Activated CD4-positive, alpha-beta memory T cell treated with anti-CD3 and anti-CD28 coated beads for 36 hours (primary cell): ENCODE measurements at places on chromosomes 7 and 10. TPM values are rescaled to one million over a fixed set of nuclear protein-coding genes. Genes with fewer than 3 reads are reported as not detected.

DNA sequence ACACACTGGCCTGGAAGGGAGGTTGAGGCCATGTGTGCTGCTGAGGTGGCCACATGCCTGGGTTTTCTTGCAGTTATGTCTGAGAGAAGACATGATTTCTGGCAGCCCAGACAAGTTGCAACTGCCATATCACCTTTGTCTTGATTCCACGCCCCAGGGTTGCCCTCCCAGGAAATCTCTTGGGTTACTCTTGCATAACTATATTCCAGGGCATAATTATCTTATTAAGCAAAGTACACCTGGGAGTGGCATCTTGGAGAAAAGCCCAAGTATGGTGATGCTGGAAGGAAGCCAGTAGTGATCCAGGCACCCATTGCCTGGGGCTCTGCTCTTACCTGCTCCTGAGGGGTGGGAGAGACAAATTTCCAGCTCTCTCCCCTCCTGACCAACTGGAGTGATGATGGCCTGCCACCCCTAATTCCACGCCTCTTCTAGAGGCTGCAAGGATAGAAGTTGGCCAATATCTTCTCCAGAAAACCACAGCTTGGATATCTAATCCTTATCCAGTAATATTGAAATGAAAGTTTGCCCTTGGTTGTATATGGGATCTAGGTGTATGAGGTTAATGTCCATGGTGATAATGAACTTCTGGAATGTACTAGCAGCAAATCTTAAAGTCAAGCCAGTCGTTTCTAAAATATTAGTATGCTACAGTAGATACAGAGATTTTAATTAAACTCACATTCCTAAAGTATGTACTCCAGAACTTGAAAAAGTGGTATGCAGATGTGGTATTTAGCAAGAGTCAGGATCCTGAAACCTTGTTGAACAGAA lies 5.0 kb downstream of the AKR1B10 start:
- DNase-seq: no peak
- no peak overlapping the region for H3K27ac ChIP-seq
- H3K27me3 ChIP-seq: peaks cover 1% of the 10 kb centered on the region
- no peaks in the 10 kb centered on the region for H3K36me3 ChIP-seq
- no peak overlapping the region for H3K4me3 ChIP-seq
- no peaks in the 10 kb centered on the region for H3K4me1 ChIP-seq

CLCN1 gene
- not detected for total RNA-seq

DNA sequence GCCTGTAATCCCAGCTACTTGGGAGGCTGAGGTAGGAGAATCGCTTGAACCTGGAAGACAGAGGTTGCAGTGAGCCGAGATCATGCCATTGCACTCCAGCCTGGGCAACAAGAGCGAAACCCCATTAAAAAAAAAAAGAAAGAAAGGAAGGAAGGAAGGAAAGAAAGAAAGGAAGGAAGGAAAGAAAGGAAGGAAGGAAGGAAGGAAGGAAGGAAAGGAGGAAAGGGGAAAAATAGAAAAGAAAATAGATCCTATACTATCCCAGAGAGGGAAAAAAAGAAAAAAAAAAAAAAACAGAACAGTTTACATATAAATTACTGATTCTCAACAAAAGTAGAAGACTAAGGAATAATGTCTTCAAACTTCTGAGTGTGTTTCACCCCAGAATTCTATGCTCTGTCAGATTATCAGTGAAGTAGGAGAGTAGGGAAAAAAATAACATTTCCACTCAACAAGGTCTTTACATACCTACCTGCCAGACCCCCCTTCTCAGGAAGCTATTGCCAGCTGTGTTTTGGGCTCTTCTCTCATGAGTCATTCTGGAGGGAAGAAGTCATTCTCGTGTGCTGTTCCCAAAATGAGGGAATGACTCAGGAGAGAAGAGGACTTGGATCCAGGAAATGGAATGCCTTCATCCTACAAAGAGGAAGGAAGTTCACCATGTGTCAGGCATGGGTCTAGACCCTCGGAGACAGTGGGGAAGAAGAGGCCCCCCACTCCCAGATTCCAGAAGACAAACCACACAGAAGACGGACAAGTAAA lies 20.9 kb downstream of the RGS10 start:
- H3K4me3 ChIP-seq: no peak overlapping the region
- H3K27ac ChIP-seq: peak overlapping the region; percentile 56
- peaks cover 40% of the 10 kb centered on the region for H3K36me3 ChIP-seq
- no peak for DNase-seq
- H3K4me1 ChIP-seq: peaks cover 59% of the 10 kb centered on the region

TAS2R3 gene
- 0.63 TPM for total RNA-seq

- H3K27ac ChIP-seq: no peak overlapping the region
- H3K4me3 ChIP-seq: no peak overlapping the region
- peaks cover 5% of the 10 kb centered on the region for H3K27me3 ChIP-seq
Observed at GRCh38 chr10:95558593-95559320, 2.4 kb downstream of the SORBS1 start.

ATP6V0A4 gene
- 1.7 TPM for total RNA-seq

- no peak overlapping the region for H3K27ac ChIP-seq
- peaks cover 9% of the 10 kb centered on the region for H3K36me3 ChIP-seq
- no peak overlapping the region for H3K4me3 ChIP-seq
- no peak for DNase-seq
- peaks cover 14% of the 10 kb centered on the region for H3K4me1 ChIP-seq
Observed at GRCh38 chr7:7176406-7177043, 5.8 kb upstream of the C1GALT1 start.

TBL2 gene
- 25.3 TPM for total RNA-seq

NODAL gene
- not detected for total RNA-seq

- DNase-seq: no peak
- no peaks in the 10 kb centered on the region for H3K4me1 ChIP-seq
- no peak overlapping the region for H3K27ac ChIP-seq
Observed at GRCh38 chr10:70084189-70084588, 31.5 kb downstream of the MACROH2A2 start.

DNA sequence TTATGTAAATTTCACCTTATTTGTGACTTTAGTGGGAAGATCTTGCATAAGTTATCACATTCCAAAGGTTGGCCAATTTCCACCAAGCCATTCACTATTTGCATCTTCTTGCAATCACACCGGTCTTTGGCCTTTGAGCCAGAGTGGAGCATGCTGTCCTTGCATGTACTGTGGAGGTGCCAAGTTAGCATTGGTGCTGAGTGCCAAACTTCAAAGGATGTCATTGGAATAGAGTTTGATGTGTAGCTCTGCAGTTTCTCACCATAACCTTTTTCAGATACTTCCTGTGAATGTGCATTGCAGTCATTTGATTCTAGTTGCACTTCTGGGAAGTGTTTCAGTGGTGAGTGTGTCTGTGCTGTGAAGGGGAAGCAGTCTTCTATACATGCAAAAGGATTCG lies 620.6 kb downstream of the SUGCT start:
- no peaks in the 10 kb centered on the region for H3K36me3 ChIP-seq
- no peak overlapping the region for H3K27ac ChIP-seq
- no peaks in the 10 kb centered on the region for H3K27me3 ChIP-seq
- H3K4me3 ChIP-seq: no peak overlapping the region
- DNase-seq: no peak

AASS gene
- total RNA-seq: 2.0 TPM

DNA sequence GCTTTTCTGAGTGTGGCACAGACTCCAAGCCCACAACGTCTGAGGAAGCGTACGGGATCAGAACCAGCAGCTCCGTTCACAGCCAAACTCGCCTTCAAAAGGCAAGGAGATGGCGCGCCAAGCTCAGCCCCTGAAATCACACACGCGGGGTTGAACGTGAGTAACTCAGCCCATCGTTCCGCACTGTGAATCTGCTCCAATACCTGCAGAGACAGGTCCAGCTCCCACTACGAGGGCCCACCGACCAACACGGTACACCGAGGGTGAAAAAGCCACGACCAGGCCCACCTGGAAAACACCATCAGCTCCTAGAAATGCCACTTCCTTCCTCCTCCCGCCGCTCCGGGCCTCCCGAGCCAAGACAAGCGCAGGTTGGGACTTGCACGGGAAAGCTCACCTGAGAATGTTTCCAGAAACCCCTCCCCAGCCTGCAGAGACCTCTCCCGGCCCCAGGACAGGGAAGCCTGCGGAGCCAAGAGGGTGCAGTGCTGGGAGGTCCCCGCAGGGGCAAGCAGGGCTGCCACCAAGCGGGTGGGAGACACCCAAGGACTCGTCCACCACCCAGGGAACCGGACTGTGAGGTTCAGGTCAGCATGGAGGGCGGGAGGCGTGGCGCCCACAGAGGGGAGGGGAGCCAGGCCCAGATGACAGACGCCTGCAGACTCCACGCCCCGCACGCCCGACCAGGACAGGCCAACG lies 93.9 kb upstream of the PDGFA start:
- no peak overlapping the region for H3K27ac ChIP-seq
- peaks cover 35% of the 10 kb centered on the region for H3K4me1 ChIP-seq
- H3K27me3 ChIP-seq: no peaks in the 10 kb centered on the region
- no peak for DNase-seq

DNA sequence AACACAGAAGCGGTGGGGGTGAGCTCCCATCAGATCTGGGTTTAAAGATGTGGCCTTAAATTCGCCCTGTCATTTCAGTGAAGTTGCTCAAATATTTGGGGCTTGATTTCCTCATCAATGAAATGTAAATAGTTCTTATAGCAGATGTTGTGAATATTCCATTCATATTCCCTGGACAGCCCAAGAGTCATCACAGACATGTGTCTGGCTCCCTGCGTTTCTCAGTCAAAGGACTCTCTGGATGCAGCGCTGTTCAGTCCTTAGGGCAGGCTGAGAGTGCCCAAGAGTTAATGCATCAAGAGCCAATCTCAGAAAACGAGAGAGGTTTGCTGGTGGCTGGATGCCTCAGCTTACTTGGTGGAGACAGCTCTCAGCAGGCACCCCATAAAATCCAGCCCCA lies 475.5 kb upstream of the VSTM2A start:
- no peaks in the 10 kb centered on the region for H3K4me1 ChIP-seq
- no peaks in the 10 kb centered on the region for H3K36me3 ChIP-seq
- DNase-seq: no peak
- H3K27ac ChIP-seq: no peak overlapping the region
- H3K27me3 ChIP-seq: no peaks in the 10 kb centered on the region

DNA sequence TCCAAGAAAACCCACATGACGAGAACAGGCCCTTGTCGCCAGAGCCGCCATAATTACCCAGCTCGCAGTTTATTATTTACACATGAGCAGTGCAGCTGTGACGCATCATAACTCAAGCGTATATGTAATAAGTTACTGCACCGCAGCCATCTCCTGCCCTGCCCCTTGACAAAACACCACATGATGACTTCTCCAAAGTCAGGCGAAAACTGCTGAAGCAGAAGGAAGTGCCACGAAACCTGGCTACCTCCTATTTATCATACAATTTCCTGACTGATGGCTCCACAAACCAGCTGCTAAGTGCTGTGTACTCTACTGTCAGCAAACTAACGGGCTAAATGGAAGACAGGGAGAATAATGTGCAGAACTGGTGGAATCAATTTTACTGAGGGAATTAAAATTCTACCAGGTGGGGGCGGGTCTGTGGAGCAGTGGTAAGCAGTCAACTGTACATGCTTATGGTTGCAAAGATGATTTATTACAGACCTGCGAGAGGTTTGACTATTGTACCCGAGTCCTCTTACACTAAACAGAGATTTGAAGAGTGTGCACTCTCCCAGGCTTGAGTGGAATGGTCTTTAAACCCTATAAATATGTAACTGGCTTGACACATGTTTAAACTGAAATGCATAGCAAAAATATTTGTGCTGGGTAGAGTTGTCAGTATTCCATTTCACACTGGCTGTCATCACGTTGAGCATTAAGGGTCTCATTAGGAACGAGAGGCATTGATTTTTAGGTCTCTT lies 156.0 kb downstream of the GLI3 start:
- H3K4me1 ChIP-seq: no peaks in the 10 kb centered on the region
- H3K27ac ChIP-seq: no peak overlapping the region
- no peak overlapping the region for H3K4me3 ChIP-seq
- DNase-seq: no peak

DNA sequence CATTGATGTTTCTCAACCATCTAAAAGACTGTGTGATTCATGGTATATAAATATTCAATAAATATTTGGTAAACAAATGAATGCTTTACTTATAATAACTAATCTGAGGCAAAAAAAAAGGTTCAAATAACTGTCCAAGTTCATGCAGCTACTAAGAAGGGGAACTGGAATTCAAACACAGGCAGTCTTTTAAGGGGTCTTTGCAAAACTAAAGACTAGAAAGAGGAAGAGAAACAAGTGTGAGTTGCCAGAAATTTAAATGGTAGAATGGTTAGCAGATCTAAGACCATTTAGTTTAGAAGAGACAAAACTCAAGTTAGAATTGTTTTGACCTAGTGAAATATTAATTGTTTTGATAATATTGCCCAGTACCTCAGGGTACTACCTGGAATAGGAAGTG lies 642.0 kb upstream of the LRRN3 start:
- no peak overlapping the region for H3K27ac ChIP-seq
- no peak for DNase-seq
- no peaks in the 10 kb centered on the region for H3K36me3 ChIP-seq
- H3K4me1 ChIP-seq: no peaks in the 10 kb centered on the region

KNDC1 gene
- 0.17 TPM for total RNA-seq

GRCh38 chr7:129734400-129734799 lies 122.9 kb downstream of the NRF1 start:
- H3K27ac ChIP-seq: no peak overlapping the region
- H3K36me3 ChIP-seq: peaks cover 17% of the 10 kb centered on the region
- peaks cover 6% of the 10 kb centered on the region for H3K4me1 ChIP-seq
- no peak for DNase-seq
- H3K27me3 ChIP-seq: no peaks in the 10 kb centered on the region

DNA sequence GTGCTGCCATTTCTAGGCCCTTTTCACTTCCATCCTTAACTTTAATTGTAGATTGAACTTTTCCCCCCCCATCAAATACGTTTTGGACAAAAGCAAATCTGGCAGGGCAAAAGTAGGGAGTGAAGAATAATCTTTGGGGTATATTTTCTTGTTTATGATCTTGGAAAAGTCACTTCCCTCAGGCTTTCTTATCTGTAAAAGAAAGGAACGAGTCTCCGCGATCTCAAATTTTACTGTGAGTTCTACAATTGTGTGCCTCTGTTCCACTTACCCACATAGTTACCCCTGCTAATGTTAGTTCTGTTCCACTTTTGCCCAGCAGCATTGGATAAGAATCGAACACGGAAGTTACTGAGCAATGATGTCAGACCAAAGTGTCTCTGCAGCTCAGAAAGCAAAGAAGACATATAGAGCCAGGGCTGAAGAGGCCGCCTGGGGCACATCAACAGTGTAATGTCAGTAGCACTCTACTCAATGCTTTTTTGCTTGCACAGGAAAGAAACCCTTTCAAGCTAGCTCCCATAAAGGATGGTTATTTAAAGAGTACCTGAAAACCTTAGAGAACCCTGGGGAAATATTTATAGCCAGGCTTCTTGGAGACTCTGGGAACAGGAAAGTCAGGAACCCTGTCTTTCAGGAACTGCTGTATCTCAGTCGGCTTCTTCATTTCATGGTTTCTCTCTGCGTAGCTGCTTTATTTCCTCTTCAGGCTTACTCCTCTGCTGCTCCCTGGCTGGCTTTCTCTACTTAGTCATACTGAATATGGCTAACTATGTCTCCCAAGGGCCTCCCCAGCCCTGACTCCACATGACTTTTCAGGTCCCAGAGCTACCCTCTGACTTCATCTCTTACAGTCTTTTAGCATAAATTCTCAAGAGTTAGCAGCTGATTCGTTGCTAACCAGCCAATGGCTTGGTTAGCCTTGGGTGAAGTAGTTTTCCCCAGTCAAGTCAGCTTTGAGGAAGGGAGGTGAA lies 123.7 kb upstream of the FAM3C start:
- H3K36me3 ChIP-seq: no peaks in the 10 kb centered on the region
- no peaks in the 10 kb centered on the region for H3K4me1 ChIP-seq
- H3K4me3 ChIP-seq: no peak overlapping the region
- H3K27ac ChIP-seq: no peak overlapping the region
- no peak for DNase-seq

PROSER2 gene
- 0.31 TPM for total RNA-seq

DBNL gene
- total RNA-seq: 128 TPM
